ENCODE measurements at places on chromosomes 7 and 10.

DNA sequence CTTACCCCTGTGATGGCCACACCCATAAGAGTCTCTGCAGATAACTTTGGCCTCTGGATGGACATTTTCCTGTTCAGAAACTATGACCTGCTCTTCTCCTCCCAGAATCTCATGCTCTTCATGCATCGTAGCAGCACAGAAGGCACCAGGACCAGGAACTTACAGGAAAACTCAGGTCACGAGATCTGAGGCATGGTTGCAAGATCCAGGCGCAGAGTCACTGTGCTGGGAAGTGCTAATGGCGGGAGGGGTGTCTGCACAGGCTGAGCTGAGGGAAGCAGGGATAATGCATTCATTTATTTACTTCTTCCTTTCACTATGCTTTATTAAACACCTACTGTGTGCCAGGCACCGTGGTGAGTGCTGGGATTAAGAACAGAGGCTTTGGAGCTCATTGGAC, 48.2 kb upstream of the LOXL4 start:
- no peaks in the 10 kb centered on the region for H3K4me1 ChIP-seq
- H3K27me3 ChIP-seq, result no peaks in the 10 kb centered on the region
- DNase-seq, result no peak
- H3K27ac ChIP-seq, result no peak overlapping the region
- H3K36me3 ChIP-seq, result no peaks in the 10 kb centered on the region

DNA sequence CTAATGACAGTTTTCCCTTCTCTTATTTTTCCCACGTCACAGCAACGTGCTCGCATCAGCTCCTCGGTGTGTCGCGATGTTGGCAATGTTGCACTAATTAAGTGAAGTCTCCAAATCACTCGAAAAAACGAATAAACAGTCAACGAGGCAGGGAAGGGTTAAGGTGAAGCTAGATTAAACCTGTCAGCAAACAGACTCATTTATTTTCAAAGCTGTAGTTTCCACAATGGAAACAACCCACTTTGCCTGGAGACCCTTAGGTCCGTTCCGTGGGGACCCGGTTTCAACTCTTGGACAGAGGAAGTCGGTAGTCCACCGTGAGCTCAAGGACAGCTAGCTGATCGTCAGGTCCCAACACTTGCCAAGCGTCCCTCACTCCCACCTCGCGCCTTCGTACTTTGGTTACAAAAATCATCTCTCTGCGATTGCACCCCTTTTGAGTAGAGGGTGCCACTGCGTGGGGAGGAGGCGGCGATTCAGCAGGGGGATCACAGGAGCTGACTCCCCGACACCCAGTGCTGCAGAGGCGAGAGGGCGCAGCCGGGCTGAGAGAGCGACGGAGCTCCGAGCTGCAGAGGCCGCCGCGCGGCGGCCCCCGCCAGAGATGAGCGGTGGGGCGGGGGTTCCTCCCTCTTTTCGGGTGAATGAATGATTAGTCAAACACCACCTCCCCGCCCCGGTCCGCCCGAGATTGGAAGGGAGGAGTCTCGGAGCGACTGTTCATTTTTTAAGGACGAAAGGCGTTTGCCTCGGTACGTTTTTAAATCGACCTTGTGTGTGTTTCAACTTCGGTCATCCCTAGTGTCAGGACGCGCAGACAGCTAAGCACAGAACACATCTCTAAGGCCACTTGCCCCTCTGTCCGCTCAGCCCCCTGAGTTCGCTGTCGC, 1.3 kb upstream of the BMPER start:
- 0 out of 2 replicates have a peak, but pooled peaks cover 1% of the 10 kb centered on the region for H3K4me1 ChIP-seq
- no peaks in the 10 kb centered on the region for H3K36me3 ChIP-seq
- peaks cover 16% of the 10 kb centered on the region for H3K27me3 ChIP-seq
- H3K27ac ChIP-seq, result no peak overlapping the region

DNA sequence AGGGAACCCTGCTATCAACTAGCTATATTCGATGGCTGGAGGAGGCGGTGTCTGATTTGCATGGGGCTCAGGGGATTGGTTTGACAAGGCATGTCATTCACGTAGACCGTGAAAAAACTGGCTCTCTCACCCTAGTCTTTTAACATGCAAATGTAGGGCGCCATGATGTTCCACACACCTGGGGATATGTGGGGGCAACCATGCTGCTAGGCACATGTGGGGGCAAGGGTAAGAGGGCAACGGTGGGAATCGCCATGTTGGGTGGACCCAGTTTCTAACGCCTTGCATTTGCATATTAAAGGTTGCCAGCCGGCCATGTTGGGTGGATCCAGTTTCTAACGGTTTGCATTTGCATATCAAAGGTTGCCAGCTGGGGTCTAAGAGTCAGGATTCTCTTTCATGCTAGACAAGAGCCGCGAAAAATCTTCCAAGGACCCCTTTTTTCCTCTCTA, 419.2 kb upstream of the NFE2L3 start:
- H3K4me1 ChIP-seq, result no peaks in the 10 kb centered on the region
- no peak overlapping the region for H3K27ac ChIP-seq
- H3K4me3 ChIP-seq, result no peak overlapping the region
- H3K36me3 ChIP-seq, result no peaks in the 10 kb centered on the region

GRCh38 chr7:43891069-43891955, 15.1 kb downstream of the URGCP start:
- H3K4me3 ChIP-seq, result no peak overlapping the region
- H3K27ac ChIP-seq, result no peak overlapping the region
- no peak for DNase-seq
- no peaks in the 10 kb centered on the region for H3K27me3 ChIP-seq
- H3K4me1 ChIP-seq, result no peaks in the 10 kb centered on the region

DNA sequence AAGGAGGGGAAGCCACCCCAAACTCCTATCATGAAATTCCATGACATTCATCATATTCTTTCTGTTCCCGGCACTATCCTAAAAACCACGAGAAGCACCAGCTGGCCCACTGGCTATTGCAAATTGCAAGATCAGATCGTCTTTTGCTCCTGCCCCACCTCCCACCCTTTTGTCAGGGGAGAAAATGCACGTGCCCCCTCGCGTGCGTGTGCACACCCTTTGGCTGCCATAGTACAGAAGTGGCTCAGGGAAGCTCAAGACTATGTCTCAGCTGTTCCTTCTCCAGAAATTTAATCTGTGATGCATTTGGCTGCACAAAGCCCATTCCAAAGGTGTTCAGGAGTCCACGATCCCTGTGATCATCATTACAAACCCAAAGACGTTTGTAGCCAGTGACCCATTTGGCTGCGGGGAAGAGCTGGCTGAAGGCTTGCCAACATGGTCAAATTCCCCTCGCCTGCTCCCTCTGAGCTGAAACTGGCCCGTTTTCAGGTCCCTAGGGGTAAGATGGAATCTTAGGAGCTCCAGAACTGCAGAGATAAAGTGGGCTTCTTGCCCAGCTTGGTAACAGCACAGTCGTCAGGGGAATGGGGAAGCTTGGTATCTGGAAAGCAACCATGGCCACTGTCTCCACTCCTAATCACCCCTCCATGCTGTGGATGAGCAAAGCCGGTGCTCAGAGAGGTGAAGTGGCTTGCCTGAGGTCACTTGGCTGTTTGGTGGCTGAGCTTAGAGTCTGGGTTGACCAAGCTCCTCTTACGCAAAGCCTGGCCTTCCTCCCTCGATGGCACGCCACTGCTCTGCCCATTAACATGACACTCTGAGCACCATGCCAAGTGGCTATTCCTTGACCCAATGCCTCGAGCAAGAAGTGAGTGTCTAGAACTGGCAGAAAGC, 155.4 kb downstream of the NEURL1 start:
- H3K27ac ChIP-seq, result no peak overlapping the region
- no peaks in the 10 kb centered on the region for H3K27me3 ChIP-seq
- H3K4me3 ChIP-seq, result no peak overlapping the region
- no peaks in the 10 kb centered on the region for H3K36me3 ChIP-seq
- H3K4me1 ChIP-seq, result peaks cover 9% of the 10 kb centered on the region

GRCh38 chr10:94402843-94403379, 570 bp downstream of the TBC1D12 start:
- H3K4me1 ChIP-seq, result no peaks in the 10 kb centered on the region
- no peak for DNase-seq
- no peak overlapping the region for H3K27ac ChIP-seq
- H3K27me3 ChIP-seq, result peaks cover 4% of the 10 kb centered on the region

Data from iPS DF 6.9 (cell line).